ENCODE measurements at places on chromosomes 16 and 17. TPM values are rescaled to one million over a fixed set of nuclear protein-coding genes. Genes with fewer than 3 reads are reported as not detected.
A peak's percentile ranks its signal among the peaks of the same experiment; 100 is the strongest.

Gene CDRT15L2
- total RNA-seq = not detected

GRCh38 chr16:54248863-54249710, 37.5 kb downstream of the IRX3 start:
- H3K4me1 ChIP-seq = no peaks in the 10 kb centered on the region
- H3K4me3 ChIP-seq = no peak overlapping the region
- H3K36me3 ChIP-seq = no peaks in the 10 kb centered on the region
- H3K27me3 ChIP-seq = no peaks in the 10 kb centered on the region
- H3K27ac ChIP-seq = no peak overlapping the region
- no peak for DNase-seq

DNA sequence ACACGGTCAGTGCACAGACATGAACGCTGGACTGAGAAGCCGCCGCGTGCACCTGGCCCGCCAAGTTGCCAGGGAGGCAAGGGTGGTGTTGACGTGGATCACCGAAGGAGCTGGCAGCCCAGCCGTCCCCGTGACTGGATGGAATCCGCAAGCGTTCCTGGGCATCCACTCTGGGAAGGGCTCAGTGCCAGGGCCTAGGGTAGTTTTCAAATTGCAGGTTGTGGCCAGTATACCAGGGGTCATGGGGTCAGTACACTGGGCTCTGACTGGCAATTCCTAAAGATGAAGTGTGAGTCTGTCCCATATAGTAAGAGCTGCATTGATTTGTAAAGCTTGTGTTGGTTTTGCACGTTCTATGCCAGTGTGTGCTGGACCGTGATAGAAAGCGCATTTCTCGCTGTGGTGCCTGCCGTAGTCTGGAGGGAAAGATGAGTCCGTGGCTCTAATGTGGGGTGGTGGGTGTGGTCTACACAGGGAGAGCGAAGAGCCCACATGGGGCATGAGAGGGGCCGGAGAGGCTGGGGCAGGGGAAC, 21.1 kb upstream of the METRNL start:
- DNase-seq = no peak
- no peaks in the 10 kb centered on the region for H3K36me3 ChIP-seq
- no peaks in the 10 kb centered on the region for H3K27me3 ChIP-seq
- H3K4me3 ChIP-seq = no peak overlapping the region

GRCh38 chr16:49754495-49755312, 101.2 kb downstream of the ZNF423 start:
- H3K4me3 ChIP-seq = no peak overlapping the region
- H3K27ac ChIP-seq = no peak overlapping the region
- no peaks in the 10 kb centered on the region for H3K36me3 ChIP-seq

DNA sequence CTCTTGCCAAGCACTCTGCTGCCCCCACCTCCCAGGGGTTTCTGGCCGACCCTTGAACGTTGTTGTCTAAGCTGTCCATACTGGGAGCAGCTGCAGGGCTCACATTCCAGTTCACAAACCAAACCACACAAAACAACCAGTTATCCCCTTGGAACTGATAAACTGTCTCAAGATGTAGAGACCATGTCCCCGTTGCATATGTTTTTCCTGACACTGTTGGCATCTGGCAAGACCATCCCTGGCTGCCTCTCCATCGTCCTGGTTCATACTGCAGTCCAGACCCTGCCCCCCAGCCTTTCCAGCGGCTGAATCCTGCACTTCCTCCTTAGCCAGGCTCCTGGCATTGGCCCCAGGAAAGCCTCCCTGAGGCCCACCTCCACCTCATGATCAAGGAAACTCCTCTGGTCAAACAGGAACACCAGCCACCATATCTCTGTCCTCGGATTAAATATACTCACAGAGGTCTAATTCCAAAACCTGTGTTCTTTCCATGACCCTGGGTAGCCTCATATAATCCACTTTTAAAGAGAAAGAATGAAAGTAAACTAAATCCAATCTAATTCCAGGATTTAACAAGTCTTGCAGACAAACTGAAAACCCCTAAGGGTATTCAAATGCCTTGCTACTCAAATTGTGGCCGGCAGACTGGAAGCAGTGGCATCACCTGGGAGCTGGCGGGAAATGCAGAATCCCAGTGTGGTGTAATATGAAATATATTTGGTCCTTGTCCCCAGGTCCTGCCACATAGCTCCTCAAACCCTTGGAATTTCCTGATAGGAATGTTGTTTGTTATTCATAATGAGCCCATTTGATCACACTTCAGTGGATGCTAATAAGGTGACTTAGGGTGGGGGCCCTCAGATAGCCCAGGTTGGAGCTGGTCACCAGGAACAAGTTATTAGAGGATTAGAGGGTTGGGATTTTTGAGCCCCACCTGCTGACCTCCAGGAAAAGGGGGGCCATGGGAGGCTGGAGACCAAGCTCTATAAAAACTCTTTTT, 14.2 kb downstream of the GAS7 start:
- no peak overlapping the region for H3K4me3 ChIP-seq
- H3K4me1 ChIP-seq = no peaks in the 10 kb centered on the region
- H3K27me3 ChIP-seq = no peaks in the 10 kb centered on the region
- H3K27ac ChIP-seq = no peak overlapping the region
- H3K36me3 ChIP-seq = no peaks in the 10 kb centered on the region
- no peak for DNase-seq

DNA sequence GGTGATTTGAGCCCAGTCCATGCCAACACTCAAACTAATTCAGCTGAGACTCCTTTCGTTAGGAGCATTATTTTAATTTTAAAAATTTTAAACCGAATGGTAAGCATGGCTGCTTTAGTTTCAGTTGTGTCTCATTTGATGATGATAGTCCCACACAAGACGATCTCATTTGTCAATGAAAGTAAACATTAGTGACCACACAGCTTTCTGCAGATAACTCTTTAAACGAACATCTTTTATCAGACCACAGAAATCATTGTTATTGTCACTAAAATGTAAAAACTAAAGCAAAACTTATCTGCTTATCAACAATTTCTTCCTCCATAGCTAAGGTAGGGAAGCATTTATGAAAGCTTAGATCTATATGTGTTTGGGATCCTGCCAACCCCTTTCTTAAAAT, 382.2 kb downstream of the ZFHX3 start:
- peaks cover 8% of the 10 kb centered on the region for H3K36me3 ChIP-seq
- peak overlapping the region; percentile 88 for H3K27ac ChIP-seq
- no peak for DNase-seq
- H3K27me3 ChIP-seq = no peaks in the 10 kb centered on the region
- peak overlapping the region; percentile 82 for H3K4me3 ChIP-seq

Gene PRSS27
- total RNA-seq = 3.3 TPM

- H3K27me3 ChIP-seq = peaks cover 2% of the 10 kb centered on the region
- peaks cover 4% of the 10 kb centered on the region for H3K4me1 ChIP-seq
- no peak overlapping the region for H3K4me3 ChIP-seq
- DNase-seq = no peak
- no peak overlapping the region for H3K27ac ChIP-seq
- H3K36me3 ChIP-seq = no peaks in the 10 kb centered on the region
Observed at GRCh38 chr17:16493531-16494046, 1.6 kb upstream of the LRRC75A start.

GRCh38 chr17:35743626-35744328, 9.3 kb downstream of the GAS2L2 start:
- H3K4me3 ChIP-seq = no peak overlapping the region
- H3K36me3 ChIP-seq = no peaks in the 10 kb centered on the region
- H3K4me1 ChIP-seq = peaks cover 10% of the 10 kb centered on the region
- no peaks in the 10 kb centered on the region for H3K27me3 ChIP-seq
- H3K27ac ChIP-seq = no peak overlapping the region

Gene UTS2R
- total RNA-seq = 0.39 TPM

- peaks cover 16% of the 10 kb centered on the region for H3K27me3 ChIP-seq
- H3K4me1 ChIP-seq = no peaks in the 10 kb centered on the region
- no peak for DNase-seq
- H3K36me3 ChIP-seq = no peaks in the 10 kb centered on the region
- no peak overlapping the region for H3K4me3 ChIP-seq
Observed at GRCh38 chr16:24118126-24118821, 137.9 kb upstream of the CACNG3 start.

GRCh38 chr16:2009164-2009711, 383 bp downstream of the ZNF598 start:
- H3K27me3 ChIP-seq = no peaks in the 10 kb centered on the region
- no peaks in the 10 kb centered on the region for H3K36me3 ChIP-seq
- H3K27ac ChIP-seq = peak overlapping the region; percentile 91
- peak overlapping the region; percentile 85 for H3K4me3 ChIP-seq
- H3K4me1 ChIP-seq = peaks cover 43% of the 10 kb centered on the region
- DNase-seq = no peak

Gene AURKB
- 85.8 TPM for total RNA-seq

- no peaks in the 10 kb centered on the region for H3K27me3 ChIP-seq
- no peaks in the 10 kb centered on the region for H3K4me1 ChIP-seq
- H3K4me3 ChIP-seq = no peak overlapping the region
- no peak for DNase-seq
- peaks cover 12% of the 10 kb centered on the region for H3K36me3 ChIP-seq
- H3K27ac ChIP-seq = no peak overlapping the region
Observed at GRCh38 chr17:31200287-31200686, 96.8 kb downstream of the OMG start.

DNA sequence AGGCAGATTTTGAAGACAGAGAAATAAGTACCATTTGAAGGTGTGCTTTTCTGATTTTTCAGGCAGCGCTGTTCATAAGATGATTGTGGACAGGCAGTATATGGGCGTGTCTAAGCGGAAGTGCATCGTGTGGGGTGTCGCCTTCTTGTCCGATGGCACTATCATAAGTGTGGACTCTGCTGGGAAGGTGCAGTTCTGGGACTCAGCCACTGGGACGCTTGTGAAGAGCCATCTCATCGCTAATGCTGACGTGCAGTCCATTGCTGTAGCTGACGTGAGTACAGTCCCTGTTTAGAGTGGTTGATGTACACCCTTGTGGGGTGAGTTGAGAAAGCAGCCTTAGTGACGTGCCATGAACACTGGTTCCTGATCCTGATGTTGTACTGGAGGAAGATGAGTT, 10.7 kb downstream of the UTP4 start:
- H3K4me3 ChIP-seq = no peak overlapping the region
- peaks cover 13% of the 10 kb centered on the region for H3K36me3 ChIP-seq
- no peaks in the 10 kb centered on the region for H3K4me1 ChIP-seq
- H3K27ac ChIP-seq = no peak overlapping the region

- no peaks in the 10 kb centered on the region for H3K36me3 ChIP-seq
- peak within 1 kb of the TSS; percentile 88 for H3K27ac ChIP-seq
- H3K27me3 ChIP-seq = no peaks in the 10 kb centered on the region
- H3K4me1 ChIP-seq = peaks cover 22% of the 10 kb centered on the region
- peak within 1 kb of the TSS; percentile 76 for H3K4me3 ChIP-seq
- no peak for DNase-seq
Observed at GRCh38 chr17:75878174-75878998, at the start of gene TRIM47. Gene TRIM47 (minus strand): TSS chr17:75878581. CDS start chr17:75878548, 33 bp downstream.

- no peak for DNase-seq
- no peak overlapping the region for H3K4me3 ChIP-seq
- no peaks in the 10 kb centered on the region for H3K27me3 ChIP-seq
- no peak overlapping the region for H3K27ac ChIP-seq
- no peaks in the 10 kb centered on the region for H3K4me1 ChIP-seq
Observed at GRCh38 chr17:39104046-39104445, 47.4 kb downstream of the PLXDC1 start.

GRCh38 chr17:63514974-63515373, 8.2 kb upstream of the KCNH6 start:
- H3K27me3 ChIP-seq = peaks cover 4% of the 10 kb centered on the region
- H3K4me3 ChIP-seq = no peak overlapping the region

DNA sequence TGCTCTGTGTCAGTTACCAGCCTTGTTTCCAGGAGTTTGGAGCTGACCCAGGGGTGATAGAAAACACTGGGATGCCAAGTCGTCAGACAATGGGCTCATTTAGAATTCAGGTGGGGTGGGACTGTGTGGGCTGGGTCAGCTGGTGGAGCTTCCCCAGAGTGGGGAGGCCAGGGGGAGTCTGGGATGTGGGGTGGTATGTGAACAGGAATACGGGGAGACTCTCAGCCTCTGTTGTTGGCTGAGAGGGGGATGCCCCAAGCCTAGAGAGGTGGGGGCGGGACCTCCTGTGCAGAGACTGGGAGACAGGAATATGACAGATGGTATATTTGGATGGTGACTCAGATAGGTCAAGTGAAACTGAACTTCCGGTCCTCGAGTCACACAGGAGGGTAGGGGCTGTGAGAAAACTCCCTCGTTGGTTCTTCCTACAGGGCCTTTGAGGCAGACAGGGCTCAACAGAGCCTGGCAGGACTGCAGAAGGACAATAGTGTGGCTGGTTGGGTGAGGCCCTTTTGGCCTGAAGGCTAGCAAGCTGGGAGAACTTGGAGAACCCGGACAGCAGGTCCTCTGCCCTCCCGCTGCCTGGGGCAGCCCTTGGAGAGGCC, 23.7 kb downstream of the CDH1 start:
- no peak overlapping the region for H3K27ac ChIP-seq
- no peak overlapping the region for H3K4me3 ChIP-seq
- no peaks in the 10 kb centered on the region for H3K36me3 ChIP-seq
- H3K27me3 ChIP-seq = no peaks in the 10 kb centered on the region
- DNase-seq = no peak
- peaks cover 10% of the 10 kb centered on the region for H3K4me1 ChIP-seq

Gene RAC3
- total RNA-seq = 39.4 TPM

GRCh38 chr17:2157081-2157480, 102.2 kb downstream of the HIC1 start:
- H3K36me3 ChIP-seq = no peaks in the 10 kb centered on the region
- DNase-seq = no peak
- no peak overlapping the region for H3K27ac ChIP-seq
- H3K4me1 ChIP-seq = no peaks in the 10 kb centered on the region

Gene ATP2A1
- total RNA-seq = 2.9 TPM

- H3K4me3 ChIP-seq = no peak overlapping the region
- H3K27me3 ChIP-seq = no peaks in the 10 kb centered on the region
- H3K4me1 ChIP-seq = peaks cover 7% of the 10 kb centered on the region
Observed at GRCh38 chr16:66950971-66951790, 9.9 kb upstream of the CES3 start.

- DNase-seq = no peak
- H3K36me3 ChIP-seq = no peaks in the 10 kb centered on the region
- H3K27me3 ChIP-seq = no peaks in the 10 kb centered on the region
- no peak overlapping the region for H3K27ac ChIP-seq
- no peak overlapping the region for H3K4me3 ChIP-seq
- no peaks in the 10 kb centered on the region for H3K4me1 ChIP-seq
Observed at GRCh38 chr16:89006036-89006752, 29.2 kb upstream of the CBFA2T3 start.

- no peaks in the 10 kb centered on the region for H3K27me3 ChIP-seq
- H3K27ac ChIP-seq = peak overlapping the region; percentile 76
- H3K36me3 ChIP-seq = no peaks in the 10 kb centered on the region
- H3K4me3 ChIP-seq = peak overlapping the region; percentile 61
- peaks cover 27% of the 10 kb centered on the region for H3K4me1 ChIP-seq
Observed at GRCh38 chr17:48023400-48024148, 14.0 kb downstream of the COPZ2 start.

- peaks cover 22% of the 10 kb centered on the region for H3K36me3 ChIP-seq
- DNase-seq = no peak
- H3K4me1 ChIP-seq = no peaks in the 10 kb centered on the region
Observed at GRCh38 chr16:23570992-23571632, 13.6 kb downstream of the UBFD1 start.

Gene HCRT
- total RNA-seq = not detected

DNA sequence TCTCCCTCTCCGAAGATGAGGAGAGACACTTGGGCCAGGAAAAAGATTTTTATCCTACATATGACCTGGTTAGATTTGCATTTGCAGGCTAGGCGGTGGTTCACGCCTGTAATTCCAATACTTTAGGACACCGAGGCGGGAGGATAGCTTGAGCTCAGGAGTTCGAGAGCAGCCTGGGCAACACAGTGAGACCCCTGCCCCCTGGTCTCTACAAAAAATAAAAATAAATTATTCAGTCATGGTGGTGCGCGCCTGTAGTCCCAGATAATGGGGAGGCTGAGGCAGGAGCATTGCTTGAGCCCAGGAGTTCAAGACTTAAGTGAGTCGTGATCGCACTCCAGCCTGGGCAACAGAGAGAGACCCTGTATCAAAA, 7.9 kb upstream of the THAP11 start:
- H3K27me3 ChIP-seq = no peaks in the 10 kb centered on the region
- peaks cover 9% of the 10 kb centered on the region for H3K4me1 ChIP-seq
- peak overlapping the region; percentile 59 for H3K27ac ChIP-seq
- peaks cover 2% of the 10 kb centered on the region for H3K36me3 ChIP-seq
- DNase-seq = no peak
- H3K4me3 ChIP-seq = peak overlapping the region; percentile 82

Data from Panc1 (cell line).